ENCODE measurements at places on chromosomes 16 and 17.

GRCh38 chr17:19255279-19255678, 18.1 kb downstream of the EPN2 start:
- DNase-seq: no peak

DNA sequence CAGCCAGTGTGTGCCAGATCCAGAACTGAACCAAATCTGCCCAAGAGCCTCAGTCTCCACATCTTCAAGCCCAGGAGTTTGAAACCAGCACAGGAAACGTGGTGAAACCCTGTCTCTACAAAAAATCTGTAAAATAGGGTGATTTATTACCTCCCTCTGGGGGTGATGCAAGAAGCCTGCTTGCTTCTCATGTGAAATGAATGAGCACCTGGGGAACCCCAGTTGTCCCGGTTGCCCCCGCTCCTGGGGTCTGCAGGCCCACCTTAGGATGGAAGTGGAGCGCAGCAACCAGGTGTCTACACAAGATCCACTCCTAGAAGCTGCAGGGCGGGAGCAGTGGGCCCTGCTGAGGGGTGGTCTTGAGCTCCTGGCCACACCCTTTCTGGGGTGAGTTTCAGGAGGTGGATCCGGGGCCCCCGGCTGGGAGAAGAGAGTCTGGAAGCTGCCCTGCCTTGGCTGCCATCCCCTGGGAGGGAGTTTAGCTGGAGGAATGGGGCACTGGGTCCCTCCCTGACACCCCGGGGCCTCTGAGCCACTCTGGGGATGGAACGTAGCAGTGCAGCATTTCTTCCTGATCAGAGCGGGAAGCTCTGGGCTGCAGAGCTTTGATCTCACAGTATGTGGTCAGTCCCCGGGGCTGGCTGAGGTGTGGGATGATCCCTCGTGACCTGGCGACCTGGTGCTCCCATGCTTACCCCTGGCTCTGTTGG, 117.8 kb downstream of the RAB11FIP4 start:
- DNase-seq: no peak

- DNase-seq: no peak
Observed at GRCh38 chr16:75062976-75063346, 53.6 kb downstream of the LDHD start.

- no peak for DNase-seq
Observed at GRCh38 chr17:4502466-4503154, 3.9 kb downstream of the SPNS2 start.

DNA sequence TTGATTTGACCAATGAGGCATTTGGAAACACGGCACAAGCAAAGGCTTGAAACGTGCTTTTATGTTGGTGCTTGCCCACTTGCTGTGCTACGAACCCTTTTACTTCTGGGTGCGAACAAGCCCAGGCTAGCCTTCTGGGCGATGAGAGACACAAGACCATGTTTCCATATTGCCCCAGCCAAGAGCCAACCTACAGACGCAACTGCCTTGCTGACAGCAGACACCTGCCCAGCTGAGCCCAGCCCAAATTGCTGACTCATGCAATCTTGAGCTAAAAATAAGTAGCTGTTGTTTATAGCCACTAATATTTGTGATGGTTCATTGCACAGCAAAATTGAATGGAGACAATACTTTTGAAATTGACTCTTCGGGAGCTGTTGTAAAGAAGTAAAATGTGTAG, 464.5 kb downstream of the WWOX start:
- DNase-seq: no peak

GRCh38 chr16:46996952-46997458, 23.5 kb upstream of the DNAJA2 start:
- no peak for DNase-seq

GRCh38 chr17:1486802-1487695, 5.4 kb downstream of the MYO1C start:
- DNase-seq: peak; percentile 89

DNA sequence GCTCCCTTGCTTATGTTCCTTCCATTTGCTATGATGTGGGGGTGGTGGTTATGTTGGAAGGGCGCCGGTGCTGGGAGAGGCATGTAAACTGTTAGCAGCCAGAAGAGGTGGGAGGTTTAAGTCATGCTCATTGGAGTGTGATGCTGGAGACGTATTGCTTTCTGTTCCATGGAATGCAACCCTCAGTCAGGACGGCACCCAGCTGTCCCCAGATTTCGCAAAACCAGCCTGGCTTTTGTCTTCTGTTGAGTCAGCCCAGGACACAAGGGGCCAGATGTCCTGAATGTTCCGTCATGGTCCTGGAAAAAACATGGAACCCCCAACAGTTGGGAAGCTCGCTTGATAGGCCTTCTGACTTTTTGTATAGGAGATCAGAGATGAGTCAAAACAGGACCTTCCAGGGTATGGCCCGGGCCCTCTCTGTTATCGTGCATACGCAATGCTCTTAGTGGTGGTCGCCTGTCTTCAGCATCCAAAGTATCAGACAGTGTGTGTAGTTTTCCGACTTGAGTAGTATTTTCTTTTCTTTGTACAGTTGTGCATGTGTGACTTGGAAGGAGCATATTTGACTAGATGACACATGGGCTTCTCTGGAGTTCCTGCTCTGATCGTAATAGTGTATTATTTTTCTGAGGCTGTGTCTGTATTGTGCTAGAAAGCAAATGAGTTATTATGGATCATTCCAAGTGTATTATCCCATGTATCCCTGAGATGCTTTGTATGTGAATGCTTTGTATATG, 201.9 kb downstream of the SNX29 start:
- DNase-seq: no peak

DNA sequence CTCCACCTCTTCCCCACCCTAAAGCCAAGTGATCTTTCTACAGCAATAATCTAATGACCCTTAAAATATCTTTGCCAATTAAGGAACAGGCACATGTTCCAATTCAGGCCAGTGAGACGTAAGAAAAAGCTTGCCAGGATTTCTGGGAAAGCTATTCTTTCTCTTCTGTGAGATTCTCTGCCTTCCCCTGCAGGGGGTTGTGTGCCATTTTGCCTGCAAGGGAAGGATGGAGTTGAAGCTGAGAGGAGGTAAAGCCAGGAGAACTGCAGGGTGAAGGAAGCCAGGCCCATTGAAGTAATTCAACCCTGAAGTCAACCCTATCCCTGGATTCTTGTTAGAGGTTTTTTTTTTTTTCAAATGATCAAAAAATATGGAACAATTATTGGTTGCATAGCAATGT, 9.0 kb upstream of the LPO start:
- no peak for DNase-seq

DNA sequence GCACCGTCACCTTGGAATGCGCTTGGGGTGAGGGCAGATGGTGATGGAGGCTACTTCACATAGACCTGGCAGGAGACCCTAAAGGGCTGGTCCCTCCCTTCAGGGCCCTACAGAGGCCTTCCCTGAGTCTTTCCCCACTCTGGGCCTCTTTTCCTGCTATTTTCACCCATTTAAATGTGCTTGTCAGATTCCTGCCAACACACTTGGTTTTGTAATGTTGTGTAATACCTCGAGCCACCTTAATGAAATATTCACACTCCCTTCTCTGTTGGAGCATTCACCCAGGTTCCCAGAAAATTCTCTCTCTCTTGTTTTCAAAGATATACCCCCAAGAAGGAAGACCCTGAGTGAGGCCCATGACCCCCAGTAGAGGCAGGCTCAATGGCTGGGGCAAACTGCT, 456.6 kb upstream of the DYNLRB2 start:
- no peak for DNase-seq

- DNase-seq: no peak
Observed at GRCh38 chr16:4387781-4388180, 16.1 kb downstream of the VASN start.

GRCh38 chr17:33980193-33980592, 274.9 kb upstream of the CCL2 start:
- DNase-seq: no peak

DNA sequence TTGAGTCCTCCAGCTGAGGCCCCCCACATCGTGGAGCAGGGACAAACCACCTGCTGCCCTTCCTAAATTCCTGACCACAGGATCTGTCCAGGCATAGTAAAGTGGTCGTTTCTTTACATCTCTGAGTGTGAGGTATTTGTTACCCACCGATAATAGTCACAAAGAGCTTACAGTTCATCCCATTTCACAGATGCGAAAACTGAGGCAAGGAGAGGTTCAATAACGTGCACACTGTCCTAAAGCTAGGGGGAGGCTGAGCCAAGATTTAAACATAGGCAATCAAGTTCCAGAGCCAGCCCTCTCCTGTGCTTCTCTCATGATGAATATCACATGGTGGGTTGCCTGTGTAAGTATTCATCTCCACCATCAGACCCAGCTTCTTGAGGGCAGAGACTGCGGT, 135.4 kb downstream of the CCT6B start:
- no peak for DNase-seq

GRCh38 chr17:50604513-50604912, 30.2 kb upstream of the ABCC3 start:
- peak; percentile 73 for DNase-seq

DNA sequence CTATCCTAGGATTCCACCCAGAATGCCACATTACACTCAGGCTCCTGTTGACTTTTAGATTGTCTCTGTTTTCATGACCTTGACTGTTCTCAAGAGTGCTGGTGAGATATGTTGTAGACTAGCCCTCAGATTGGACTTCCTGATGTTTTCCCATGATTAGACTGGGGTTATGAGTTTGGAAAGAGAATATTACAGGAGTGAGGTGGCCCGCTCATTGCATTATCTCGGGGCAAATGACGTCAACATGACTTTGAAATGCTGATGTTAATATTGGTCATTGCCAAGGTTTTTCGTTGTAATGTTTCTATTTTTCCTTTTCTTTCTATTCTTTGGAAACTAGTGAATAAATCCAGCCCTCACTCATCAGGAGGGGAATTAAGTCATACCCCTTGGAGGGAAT, 355.7 kb upstream of the MON1B start:
- no peak for DNase-seq

GRCh38 chr16:11681976-11682654, 13.9 kb downstream of the SNN start:
- DNase-seq: no peak

GRCh38 chr17:81457917-81458555, 54.6 kb downstream of the ACTG1 start:
- no peak for DNase-seq

- DNase-seq: no peak
Observed at GRCh38 chr16:19717314-19717713, 713 bp downstream of the KNOP1 start.

- DNase-seq: peak; percentile 98
Observed at GRCh38 chr17:6831661-6832263, at the start of gene TEKT1. TEKT1 (minus strand) TSS chr17:6831729; CDS start chr17:6830376, 1,353 bp downstream.

DNA sequence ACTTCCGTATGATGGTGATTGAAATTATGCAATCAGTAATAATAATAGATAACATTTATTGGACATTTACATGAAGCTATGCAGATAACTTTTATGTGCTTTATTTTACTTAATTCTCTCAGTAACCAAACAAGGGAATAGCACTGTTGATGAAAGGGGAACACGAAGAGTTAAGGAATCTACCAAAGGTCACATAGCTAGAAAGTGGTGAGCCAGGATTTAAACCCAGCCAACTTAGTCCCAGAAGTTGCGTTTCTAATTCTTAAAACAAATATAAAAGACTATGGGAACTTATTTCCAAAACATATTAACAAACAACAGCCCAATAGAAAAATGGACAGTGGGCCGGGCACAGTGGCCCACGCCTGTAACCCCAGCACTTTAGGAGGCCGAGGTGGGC, 9.7 kb downstream of the SPNS3 start:
- DNase-seq: no peak

GRCh38 chr16:55964923-55965475, 89.8 kb upstream of the CES5A start:
- no peak for DNase-seq

DNA sequence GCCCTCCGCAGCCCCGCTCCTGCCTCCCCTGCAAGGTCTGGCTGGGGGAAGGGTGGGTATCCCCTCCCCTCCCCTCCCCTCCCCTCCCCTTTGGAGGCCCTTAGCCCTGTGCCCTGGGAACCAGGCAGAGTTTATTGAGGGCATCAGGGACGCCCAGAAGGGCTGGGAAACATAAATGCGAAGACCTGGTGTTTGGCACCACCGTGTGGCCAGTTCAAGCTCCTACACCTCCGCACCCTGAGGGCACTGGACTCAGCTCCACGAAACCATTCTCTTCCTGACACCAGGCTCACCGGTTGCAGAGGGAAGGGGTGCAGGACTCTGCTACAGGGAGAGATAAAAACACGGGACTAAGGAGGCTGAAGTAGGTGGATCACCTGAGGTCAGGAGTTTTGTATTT, 1.0 kb upstream of the AIPL1 start:
- DNase-seq: peak; percentile 92

DNA sequence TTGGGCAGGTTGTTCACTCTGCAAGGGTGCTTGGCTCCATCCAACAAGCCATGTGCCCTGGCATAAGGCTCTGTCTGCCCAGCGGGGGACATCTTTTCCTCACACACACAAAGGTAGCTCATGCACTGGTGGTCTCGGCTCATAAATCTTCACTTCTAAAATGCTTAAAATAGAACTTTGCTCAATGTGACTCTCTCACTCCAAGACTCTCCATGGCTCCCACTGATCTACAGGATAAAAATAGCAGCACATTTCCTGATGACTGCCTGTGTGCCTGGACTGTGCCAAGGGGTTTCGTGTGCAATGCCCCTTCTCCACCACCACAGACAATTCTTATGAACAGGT, 15.1 kb upstream of the CIBAR2 start:
- DNase-seq: no peak

DNA sequence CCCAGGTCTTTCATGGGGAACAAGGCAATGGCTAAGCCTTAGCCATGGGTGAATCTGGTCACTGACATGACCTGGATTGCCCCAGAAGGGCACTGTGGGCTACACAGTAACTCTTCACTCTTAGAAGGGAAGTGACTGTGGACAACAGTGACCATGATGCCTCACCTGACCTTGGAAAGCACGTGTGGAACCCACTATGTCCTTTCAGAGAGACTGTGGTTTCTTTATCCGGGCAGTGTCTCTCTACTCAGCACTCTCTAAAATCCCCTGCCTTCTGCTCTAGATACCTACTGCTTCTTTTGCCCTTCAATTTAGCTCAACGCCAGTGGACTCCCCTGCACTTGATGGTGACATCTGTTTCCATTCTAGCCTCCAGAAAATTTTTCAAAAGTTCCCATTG, 66.1 kb upstream of the ANKFN1 start:
- no peak for DNase-seq

DNA sequence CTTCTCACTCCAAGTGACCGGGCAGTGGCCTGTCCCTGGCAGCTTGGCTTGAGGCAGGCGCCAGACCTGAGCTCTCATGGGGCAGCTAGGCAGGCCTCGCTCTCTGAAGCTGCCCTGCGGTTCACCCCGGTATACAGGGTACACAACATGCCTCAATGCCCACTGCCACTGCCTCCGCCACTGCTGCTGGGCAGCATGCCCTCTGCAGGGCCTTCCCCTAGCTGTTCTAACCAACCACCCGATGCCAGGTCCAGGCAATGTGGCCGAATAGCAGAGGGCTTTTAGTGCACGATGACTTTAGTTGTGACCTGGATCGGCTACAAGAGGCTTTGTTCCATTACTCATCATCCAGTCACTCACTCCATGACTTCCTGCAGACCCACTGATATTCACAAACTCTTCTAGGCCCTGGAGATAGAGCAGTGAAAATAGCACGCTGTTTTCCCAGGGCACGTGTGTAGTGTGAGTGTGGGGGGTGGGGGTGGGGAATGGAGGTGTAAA, 19.7 kb downstream of the CDC42EP4 start:
- peak; percentile 25 for DNase-seq

GRCh38 chr17:38881600-38882191, 11.8 kb downstream of the LASP1 start:
- peak; percentile 34 for DNase-seq

Measured in H9 (cell line).